Epithelial cell of proximal tubule (primary cell): ENCODE measurements at places on chromosomes 13 and 19.

GRCh38 chr19:30163663-30164062 is 208.5 kb upstream of the ZNF536 start:
- DNase-seq, result no peak

- DNase-seq, result no peak
Observed at GRCh38 chr19:47714339-47714738, 1.1 kb downstream of the EHD2 start.

- no peak for DNase-seq
Observed at GRCh38 chr13:112451512-112452379, 75.6 kb downstream of the SPACA7 start.

DNA sequence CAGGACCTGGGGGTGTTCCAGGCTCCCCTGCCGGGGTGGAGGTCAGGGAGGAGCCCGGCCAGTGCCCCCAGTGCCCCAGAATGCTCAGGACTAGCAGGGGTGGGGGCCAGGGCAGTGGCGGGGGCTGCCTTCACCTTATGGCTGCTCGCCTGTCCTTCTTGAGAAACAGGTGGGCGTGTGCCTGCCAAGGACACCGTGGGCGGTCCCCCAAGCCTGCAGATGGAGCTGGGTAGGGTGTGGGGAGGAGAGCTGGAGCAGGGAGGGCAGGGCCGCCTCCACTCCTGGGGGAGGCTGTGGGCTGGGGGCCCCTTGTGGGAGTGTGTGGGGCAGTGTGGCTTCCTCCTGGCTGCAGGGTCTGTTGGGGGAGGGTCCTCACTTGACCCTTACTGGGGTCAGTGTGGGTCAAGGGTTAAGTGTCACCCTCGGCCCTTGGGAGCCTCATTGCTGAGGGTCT is 160.1 kb downstream of the KDM4B start:
- no peak for DNase-seq

GRCh38 chr13:69618838-69619237 is 488.8 kb upstream of the ATXN8OS start:
- DNase-seq, result no peak

- DNase-seq, result no peak
Observed at GRCh38 chr13:30865123-30866049, 40.7 kb upstream of the MEDAG start.

DNA sequence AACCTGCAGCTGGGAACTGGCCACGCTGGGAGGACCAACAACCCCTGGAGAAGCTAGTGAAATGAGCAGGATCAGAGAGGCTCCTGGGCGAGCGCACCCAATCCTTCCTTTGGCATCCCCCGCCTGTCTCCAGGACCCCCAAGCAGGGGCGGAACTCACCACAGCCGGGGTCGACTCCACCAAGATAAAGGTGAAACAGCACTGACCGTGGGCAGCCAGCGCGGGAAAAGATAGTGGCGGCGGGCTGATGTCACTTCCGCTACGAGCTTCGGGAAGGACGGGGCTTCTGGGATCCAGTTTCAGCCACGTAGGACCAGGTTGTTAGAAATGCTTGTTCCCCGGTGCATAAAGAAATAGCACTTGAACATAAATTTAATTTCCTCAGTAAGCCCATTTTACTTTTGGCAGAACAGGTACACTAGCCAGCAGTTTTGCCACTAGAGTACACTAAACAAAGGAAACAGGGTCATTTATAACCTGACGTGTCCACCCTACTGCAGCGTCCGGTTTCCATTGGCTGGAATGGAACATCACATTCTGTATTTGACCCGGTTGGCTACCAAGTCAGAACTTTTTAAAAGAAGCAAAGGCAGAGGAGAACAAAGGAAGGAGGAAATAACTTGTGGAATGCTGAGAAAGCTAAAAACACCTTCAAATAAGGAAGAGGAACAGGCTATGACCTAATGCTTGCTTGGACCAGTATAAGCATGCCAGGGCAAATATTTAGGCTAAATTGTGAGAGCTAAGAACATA is 25.5 kb upstream of the ZNF562 start:
- no peak for DNase-seq

- no peak for DNase-seq
Observed at GRCh38 chr19:56554272-56554869, 12.9 kb upstream of the ZNF470 start.

- no peak for DNase-seq
Observed at GRCh38 chr13:32938314-32938713, 77.9 kb upstream of the KL start.

- DNase-seq, result no peak
Observed at GRCh38 chr19:34979819-34980640, 16.0 kb upstream of the ZNF792 start.

DNA sequence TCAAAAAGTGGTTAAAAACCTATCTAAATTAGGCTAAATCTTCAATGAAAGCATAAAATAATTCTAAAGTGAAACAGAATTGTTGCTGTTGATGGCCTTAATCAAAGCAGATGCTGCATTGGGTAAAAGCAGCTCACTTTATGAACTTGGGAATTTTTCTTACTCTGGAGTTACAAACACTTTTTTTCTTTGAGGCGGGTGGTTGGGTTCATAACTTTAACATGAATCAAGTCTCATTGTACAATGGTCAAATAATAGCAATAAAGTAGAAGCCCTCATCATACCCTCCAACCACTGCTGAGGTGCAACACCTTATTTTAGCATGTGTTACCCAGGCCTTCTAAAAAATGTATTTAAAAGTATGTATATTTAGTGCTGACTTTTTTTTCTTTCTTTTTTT is 29.1 kb downstream of the NUP58 start:
- no peak for DNase-seq

- no peak for DNase-seq
Observed at GRCh38 chr13:76380446-76381065, 505.6 kb downstream of the KCTD12 start.

- DNase-seq, result no peak
Observed at GRCh38 chr13:102620516-102620915, 23.7 kb downstream of the TPP2 start.

DNA sequence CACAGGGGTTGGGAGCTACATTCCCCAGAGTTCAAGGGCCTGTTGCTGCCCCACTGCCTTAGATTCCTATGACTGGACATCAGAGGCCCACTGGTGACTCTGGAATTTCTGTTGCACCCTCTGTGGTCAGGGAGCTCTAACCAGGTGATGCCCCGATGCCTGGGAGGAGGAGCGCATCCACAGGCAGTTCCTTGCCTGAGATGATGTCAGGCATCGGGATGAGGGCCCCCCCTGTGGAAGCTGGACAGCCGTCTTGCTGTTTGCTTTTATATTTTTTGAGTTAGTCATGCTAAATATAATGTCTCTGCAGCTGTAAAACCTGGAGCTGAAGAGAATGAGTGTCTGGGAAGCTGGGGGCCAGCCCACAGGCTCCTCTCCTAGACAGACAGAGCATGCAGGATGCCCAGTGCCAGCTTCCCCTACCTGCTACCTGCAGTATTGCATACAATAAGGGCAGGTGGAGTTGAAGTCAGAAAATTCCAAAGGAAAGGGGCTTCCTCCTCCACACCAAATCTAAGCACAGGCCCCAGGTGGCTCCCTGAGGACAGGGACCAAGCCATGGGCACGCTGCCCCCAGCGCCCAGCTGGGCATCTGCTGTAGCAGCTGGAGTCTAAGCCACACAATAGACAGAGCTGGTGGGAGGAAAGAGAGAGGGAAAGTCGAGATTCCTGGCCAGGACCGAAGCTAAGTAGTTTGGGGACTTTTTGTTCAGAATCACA is 16.2 kb downstream of the COL4A2 start:
- no peak for DNase-seq

DNA sequence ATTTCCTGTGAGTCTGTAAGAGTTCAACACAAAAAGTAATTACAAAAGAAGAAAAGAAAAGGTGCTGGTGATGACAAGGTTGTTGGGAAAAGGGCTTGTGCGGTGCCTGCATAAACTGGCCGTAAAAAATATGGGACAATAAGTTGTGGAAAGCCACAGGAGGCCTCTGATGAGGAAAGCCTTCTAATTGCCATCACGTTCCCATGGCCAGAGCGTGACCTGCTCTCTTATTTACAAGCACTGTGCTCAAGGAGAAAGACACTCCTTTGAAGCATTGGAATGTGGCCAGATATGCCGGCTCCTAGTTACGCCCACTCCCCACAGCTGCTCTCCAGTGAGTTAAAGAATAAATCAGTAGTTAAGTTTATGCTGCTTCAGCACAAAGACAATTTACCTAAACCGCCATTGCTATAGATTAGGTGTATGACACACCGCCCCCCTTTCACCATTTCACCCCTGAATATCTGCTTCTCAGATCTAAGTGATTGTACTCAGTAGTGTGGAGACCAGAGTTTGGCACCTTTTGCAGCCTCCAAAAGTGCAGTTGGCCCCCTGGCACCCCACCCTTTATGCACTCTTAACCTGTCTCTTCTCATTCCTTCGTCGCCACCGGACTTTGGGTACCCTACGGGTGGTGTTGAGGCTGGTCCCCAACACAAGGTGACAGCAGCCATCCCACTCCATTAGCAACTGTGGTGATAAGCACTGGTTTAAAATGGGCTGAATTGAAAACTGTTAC is 8.1 kb upstream of the PGLYRP1 start:
- DNase-seq, result no peak

DNA sequence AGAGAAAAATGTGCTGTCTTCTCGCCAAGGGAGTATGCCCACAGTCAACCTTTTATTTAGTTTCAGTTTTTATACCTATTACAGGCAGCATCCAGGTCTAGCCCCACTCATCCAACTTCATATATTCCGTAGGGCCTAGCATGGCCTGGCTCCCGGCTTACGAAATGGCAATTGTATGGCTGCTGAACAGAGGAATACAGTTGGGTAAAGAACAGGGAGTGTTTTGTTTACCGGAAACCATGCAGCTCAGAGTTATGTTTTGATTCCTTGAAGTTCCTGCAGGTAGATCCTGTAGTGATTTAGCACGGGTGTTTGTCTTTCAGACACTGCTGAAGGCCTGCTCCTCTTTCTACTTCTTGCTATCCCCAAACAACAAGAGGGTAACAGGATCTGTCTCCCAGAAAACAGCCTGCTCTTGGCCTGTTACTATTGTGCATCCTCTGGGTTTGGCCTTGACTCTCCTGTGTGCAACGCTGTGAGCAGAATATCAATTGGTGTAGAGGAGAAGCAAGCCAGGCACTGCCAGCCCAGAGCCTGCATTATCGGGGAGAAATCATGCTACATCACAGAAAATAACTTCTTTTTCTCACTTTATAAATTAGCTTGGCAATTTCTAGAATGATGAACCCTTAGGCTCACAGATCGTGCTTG is 32.4 kb downstream of the OLFM4 start:
- no peak for DNase-seq

DNA sequence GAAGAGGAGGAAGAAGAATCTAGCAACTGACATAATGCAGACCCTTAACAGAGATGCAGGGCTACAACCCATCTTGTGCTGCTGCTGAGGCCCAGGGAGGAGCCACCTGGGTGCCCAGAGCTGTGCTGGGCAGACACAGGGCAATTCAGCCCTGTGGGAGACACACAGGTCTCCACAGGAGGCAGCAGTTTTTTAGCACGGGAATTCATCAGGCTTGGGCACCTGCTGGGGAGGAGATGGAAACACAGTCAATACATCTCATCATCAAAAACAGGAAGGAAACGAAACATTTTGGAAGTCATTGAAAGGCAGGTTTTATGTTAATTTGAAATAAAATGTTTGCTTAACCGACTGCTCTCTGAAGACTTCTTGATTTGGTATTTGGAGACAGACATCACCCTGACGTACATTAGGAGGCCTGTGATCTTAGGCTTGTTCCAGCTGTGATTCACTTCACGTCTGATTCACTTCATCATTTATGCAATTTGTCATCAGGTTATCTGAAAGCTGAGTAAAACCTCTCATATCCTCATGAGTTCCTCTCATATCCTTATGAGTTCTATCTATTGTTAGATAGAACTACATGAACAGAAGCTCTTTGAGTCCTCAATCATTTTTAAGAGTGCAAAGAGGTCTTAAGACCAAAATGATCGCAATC is 77.4 kb downstream of the CYSLTR2 start:
- DNase-seq, result peak; percentile 31

- no peak for DNase-seq
Observed at GRCh38 chr19:33473653-33474305, 47.8 kb downstream of the PEPD start.

GRCh38 chr13:110334841-110335490 is 27.9 kb downstream of the COL4A2 start:
- DNase-seq, result no peak

DNA sequence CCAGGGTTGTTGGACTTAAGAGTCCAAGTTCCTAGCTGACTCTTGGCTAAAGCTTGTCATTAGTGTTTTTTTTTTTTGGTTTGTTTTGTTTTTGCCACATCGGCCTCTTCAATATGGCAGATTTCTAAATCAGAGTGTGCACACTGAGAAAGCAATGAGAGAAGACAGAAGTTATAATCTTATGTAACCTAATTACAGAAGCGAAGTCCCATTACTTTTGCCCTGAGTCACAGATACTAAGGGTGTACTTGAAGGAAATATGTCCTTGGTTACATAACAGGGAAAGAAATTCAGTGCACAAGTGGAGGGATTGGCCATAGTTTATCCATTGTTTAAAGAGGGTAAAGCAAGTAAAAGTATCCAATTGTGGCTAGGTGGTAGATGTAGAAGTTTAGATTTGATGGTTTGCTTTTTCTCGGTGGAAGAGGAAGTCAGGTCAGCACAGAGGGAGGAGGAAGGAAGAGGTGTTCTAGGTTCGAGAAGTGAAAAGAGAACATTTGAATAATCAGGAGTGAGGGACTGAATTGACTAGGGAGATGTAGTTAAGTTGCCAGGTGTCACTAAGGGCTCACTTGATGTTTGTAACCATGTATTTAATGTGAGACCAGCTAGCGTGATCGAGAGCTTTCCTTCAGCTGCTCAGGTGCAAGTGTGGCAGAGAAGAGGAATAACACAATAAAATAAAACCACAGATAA is 12.2 kb downstream of the GTF2F2 start:
- DNase-seq, result no peak

GRCh38 chr13:53447863-53448262 is 419.2 kb downstream of the OLFM4 start:
- DNase-seq, result no peak
